H1 (cell line): ENCODE measurements at places on chromosomes 7 and 10. TPM values are rescaled to one million over a fixed set of nuclear protein-coding genes. Genes with fewer than 3 reads are reported as not detected.

Gene GNAT3
- total RNA-seq = not detected in 2 replicates

Gene PKD2L1
- 0.17 and 0.20 TPM in 2 replicates for total RNA-seq

Gene SLC13A1
- total RNA-seq = not detected in 2 replicates

Gene JAKMIP3
- 0.84 and 0.91 TPM in 2 replicates for total RNA-seq
